Stimulated activated naive CD4-positive, alpha-beta T cell treated with Interleukin-2 at 50 U/mL for 16 hours (primary cell): ENCODE measurements at places on chromosomes 11 and 22.

DNA sequence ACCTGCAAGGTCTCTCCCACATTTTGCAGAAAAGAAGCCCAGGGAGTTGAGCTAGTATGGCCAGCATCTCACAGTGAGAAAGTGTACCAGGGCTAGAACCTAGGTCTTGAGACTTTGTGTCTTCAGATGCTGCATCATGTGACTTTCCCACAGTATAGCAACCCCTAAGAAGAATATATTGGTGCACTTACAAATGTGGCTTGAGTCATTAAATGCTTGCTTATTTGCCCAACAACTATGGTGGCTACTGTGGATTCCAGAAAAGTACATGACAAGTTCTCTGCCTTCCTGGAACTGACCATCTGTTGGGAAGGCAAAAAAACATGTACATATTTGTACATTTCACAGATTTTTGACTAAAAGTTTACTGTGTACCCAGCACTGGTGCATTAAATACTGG, 55.0 kb downstream of the POLD3 start:
- DNase-seq = no peak

- no peak for DNase-seq
Measured at GRCh38 chr11:119993722-119994121, 144.2 kb downstream of the TRIM29 start.

- DNase-seq = no peak
Measured at GRCh38 chr11:44876906-44877305, 73.8 kb downstream of the TP53I11 start.

DNA sequence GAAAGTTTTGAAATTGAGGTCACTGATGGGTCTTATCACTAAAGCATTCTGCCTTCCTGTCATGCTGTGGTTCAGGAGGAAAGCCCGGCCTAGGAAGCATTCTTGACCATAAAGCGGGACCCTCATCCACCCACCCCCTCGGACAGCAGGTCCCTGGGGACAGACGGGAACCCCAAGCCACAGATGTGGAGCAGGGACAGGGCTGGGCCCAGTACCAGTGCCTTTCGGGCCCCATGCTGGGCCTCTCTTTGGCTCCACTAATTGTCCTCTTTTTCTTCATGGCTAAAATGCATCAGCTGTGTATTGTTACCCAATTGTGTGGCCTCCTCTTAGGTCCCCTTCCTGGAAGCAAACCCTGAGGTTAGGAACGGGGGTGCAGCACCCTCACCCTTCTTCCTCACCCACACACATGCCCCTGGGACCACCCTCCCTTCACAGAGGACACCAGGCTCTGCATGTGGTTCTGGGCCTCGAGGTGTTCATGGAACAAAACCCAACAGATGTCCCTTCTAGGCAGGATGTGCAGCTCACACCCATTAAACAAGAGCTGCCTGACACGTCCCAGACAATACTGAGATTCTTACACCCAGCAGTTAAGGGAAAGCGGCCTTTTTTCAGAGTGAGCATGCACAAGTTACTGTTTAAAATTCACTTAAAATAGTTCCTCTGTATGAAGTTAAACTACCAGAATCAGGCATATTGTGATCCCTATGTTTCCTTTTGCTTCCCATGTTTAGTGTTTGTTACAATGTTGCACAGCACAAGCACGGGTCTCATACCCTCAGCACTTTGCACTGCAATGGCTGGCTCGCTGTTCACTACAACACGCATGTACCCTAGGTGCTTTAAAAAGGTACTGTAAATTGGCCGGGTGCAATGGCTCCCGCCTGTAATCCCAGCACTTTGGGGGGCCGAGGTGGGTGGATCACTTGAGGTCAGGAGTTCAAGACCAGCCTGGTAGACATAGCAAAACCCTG, 807.6 kb downstream of the BRD1 start:
- no peak for DNase-seq

- DNase-seq = no peak
Measured at GRCh38 chr22:44406341-44407170, 91.5 kb downstream of the RTL6 start.

DNA sequence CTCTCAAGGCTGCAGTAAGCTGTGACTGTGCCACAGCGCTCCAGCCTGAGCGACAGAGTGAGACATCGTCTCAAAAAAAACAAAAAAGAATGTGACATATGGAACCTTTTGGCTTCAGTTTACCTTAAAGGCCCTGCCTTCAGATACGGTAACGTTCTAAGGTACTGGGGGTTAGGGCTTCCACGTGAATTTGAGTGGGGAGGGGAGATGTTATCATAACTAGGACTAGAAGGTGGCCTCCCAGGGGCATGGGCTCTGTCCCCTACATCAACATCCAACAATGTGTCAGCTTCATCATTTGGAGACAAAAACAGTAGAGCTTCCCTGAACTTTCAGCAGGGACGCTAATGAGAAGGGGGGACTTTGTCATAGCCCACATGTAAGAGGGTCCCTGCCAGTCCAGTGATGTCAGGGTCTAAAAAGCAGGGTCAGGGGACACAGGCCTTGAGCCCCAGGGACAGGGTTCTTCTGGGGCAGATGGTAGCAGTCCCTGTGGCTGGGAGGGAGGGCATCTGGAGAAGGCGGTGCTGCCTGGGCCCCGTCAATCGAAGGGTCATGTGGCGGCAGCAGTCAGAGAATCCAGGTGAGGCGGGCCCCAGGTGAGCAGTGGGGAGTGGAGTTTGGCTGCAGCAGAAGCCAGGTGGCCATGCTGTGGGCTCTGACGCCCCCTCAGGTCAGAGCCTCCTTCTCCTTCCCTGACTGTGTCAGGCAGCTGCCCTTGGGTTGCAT, 79.8 kb downstream of the BCR start:
- no peak for DNase-seq

DNA sequence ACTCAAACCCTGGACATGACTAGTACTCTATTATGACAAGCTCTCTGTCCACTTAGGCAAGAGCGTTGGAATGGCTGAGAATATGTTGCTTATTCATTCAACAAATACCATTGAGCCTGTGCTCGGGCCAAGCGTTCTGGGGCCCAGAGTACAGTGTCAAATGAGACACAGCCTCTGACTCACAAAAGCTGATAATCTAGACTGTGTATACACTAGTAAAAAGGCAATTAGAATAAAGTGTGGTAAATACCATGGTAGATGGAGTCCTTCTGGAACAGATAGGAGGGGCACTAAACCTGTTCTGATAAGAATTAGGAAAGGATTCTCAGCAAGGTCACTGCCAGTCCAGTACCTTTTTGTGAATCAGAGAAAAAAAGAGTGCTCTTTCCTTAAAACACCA, 24.7 kb downstream of the KCNE3 start:
- DNase-seq = no peak

DNA sequence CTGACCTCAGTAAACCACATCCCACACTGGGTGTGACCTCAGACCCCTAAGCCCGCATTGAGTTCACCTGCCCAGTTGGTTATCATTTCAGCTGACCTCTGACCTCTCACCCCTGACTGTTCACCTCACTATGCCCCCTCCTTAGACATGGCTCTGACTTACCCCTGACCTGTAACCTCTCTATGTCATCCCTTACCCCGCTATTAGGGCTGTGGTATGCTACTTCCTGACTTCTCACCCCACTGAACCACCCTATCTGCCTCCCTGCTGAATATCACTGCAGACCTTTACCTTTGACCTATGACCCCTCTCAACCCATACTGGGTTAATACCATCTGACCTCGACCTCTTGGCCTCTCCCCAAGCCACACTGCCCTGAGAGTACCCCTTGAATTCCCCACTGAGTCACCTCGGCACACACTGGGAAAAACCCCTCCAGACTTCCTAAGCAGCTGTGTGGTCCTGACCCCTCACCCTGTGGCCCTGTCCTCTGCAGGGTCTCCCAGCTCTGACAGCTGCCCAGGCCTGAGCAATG, 8.3 kb downstream of the PLCB3 start:
- no peak for DNase-seq
